AG04450 (cell line): ENCODE measurements at places on chromosomes 3 and 15.

DNA sequence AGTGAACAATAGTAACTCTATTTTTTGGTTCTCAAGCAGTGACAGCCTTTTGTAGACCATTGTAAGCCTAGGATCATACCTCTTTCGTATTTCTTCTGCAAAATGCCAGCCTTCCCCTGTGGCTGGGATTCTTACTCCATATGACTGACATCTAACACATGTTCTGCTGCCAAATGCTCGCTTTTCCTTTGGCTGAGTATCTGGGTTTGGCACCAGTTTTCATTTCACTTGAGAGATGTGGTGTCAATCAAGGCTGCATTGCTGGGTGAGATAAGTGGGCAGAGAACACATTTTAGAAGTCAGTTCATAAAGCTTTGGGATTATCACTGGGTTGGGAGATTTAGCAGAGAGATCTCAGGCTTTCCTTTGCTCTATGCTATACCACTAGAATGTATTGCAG lies 514.7 kb upstream of the SGO1 start:
- DNase-seq: no peak

DNA sequence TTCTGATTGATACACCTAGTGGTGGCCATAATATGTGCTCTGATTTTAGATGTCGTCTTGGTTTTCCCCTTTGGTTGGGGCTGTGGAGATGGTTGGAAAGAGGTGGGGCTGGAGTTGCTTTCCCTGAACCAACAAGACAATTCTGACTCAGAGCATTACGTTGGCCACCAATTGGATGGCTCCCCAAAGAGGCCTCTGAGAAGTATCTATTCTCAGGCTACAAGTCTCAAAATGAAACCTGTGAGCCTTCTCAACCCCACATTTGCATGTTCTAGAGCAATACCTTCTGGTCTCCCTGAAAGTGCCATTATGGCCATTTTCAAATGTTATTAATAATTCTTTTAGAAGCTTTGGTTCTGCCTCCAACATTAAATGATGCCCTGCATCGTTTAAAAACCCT lies 188.4 kb upstream of the WNT5A start:
- DNase-seq: no peak

GRCh38 chr3:186969607-186970006 lies 39.3 kb downstream of the ST6GAL1 start:
- no peak for DNase-seq

- DNase-seq: no peak
Measured at GRCh38 chr3:71395927-71396695, 187.4 kb downstream of the FOXP1 start.

GRCh38 chr3:155031186-155031585 lies 48.9 kb upstream of the MME start:
- DNase-seq: no peak

DNA sequence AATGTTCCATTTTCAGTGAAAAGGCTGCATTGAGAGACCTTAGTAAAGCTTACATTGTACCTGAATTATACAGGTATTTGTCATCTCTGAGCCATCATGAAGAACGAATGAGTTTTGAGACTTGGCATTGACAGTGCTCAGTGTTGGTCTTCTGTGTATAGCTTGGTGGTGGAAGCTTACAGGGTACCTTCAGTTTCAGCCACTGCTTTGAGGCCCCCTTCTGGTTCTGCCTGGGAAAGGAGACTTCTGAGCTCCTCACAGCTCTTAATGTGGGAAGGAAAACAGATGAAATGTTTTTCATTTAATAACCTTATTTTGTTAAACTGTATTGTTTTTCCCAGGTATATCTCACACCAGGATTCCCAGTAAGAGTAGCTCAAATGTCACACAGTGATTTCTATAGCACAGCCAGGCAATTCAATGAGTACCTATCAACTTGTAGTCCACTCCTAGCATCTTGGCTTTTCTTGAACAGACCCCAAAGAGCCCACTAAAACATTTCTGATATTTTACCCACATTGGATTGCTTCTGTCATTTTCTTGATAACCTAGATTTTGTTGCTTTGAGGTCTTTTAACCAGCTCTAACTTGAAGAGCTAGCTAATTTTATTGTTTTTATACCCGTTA lies 5.6 kb downstream of the SERPINI1 start:
- no peak for DNase-seq

DNA sequence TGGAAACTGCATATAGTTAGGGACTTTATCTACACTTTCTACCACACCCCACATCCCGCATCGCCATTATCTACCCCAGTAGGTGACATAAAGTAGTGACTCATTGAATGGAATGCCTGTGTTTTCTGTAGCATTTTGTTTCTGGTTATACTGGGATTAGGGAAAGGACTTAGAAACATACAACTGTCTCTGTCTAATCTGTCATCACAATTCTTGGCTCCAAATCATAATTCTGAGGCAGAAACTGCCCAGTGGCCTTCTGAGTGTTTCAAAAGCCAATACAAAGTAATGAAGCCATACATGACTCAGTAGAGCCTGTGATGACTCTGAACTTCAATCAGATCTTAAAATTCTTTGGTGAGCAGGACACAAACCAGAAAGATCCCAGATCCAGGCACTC lies 115.7 kb upstream of the CHRM5 start:
- DNase-seq: no peak

DNA sequence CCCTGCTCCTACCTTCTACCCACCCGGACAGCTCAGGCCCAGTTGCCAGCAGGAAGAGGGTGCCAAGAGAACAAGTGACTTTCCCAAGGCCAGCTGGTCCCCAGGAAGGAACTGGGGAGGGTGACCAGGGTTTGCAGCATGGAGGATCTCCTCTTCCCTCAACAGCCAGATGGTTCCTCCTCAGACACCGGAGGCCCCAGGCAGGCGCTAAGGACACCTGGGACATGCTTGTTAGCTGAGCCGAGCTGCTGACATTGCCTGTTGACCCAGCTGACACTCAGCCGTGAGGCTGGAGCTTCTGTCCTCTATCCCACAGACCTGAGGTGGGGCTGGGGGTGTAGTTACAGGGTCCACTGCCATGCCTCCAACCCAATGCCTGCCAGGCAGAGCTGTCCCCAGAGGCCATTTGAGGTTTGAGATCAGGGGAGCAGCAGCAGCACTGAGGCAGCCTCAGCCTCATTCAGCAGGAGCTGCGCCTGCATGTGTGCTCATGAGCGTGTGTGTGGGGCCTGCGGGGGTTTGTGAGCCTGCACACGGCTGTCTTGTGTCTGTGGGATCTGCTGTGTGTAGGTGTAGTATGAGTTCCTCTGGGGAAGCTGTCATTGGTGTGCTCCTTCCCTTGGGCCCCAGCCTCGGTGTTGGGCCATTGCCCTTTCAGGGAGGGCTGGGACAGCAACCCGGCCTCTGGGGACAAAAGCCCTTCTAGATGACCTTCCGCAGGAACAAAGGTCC lies 7.1 kb downstream of the CPLX3 start:
- no peak for DNase-seq

DNA sequence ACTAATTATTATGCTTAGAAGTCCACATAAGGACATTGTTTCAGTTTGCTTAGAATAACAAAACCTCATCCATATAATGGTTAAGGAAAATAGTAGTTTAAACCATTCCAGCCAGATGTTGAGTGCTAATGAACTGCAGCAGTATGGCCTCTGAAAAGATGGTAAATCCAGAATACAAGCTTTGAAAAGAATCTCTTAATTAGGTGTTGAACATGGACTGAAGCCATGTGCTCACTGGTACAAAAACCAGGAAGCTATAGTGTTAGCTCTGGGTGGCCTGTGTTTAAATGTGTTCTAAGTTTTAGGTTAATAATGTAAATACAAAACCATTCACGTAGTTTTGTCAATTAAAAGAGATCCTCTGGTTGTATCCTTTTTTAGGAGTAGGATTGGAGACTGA lies 78.2 kb downstream of the GALK2 start:
- DNase-seq: no peak

GRCh38 chr3:23301819-23302218 lies 98.7 kb downstream of the UBE2E2 start:
- DNase-seq: no peak

DNA sequence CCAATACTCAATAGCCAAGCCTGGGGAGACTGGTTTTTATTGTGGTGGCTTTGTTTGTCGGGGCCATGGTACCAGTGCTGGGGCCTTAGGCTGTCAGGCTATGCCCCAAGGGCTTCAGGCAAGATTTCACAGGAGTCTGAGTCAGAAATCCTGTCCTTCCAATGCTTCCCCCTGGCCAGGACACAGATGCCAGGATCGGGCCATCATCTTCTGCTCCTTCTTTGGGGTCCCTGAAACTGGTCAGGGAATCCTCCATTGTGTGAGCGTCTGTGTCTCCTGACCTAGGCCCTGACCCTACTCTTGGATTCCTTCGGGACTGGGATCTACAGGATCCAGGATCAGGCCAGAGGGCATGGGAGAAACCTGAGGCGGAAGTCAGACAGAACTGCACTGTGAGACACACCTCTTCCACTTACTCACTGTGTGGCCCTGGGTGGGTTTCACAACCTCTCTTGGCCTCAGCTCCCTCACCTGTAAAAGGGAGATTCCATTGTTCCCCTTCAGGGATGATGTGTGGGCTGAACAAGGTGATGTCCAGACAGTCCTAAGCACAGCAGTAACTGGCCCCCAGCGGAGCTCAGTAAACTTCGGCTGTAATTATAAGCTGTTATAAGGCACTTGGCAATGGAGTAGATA lies 292.7 kb downstream of the UACA start:
- DNase-seq: no peak

DNA sequence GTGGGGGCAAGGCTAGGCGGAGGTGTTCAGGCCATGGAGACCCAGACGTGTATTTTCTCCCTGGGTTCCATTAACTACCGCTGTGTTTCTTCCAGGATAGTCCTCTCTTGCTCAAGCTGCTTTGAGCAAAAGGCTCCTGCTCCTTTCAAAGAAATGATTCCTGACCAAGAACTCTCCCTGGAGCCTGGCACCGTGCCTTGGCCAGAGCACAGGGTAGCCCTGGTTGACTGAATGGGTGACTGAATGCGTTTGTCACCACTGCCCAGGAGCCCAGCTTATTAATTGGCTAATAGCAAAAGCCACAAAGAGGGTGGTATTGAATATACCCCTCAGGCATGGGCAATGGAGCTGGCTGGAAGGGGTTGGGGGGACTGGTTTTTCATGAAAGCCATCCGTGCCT lies 13.9 kb downstream of the RASGRF1 start:
- DNase-seq: no peak

DNA sequence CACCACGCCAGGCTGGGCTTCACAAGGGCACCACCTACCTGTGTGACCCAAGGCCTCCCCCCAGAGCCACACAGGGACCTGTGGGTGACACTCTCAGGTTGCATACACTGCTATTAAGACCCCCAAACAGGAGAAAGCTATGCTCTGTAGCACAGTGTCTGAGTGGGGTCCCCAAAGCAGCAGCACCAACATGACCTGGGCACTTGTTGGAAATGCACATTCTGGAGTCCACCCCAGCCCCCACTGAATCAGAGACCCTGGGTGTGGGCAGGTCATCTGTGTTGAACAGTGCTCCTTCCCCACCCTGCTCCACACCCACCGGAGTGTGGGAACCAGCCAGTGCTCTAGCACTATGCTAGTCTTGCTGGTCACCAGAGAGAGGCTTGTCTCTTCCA lies 76.1 kb downstream of the ADAMTS17 start:
- no peak for DNase-seq

DNA sequence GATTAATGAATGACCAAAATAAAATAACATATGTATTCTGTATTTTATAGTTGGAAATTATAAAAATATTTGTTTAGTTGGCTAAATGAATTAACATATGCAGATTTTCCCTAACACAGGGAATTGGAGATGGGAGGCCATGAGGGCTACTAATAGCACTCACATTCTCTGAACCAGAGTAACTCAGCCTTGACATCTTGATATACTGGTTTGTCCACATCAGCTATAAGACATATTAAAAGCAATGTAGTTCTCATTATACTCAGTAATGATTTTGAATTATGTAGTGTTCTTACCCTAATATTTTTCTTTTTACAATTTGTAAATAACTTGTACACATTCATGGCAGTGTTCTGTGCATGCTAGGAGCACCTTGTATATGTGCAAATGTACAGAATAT lies 255.9 kb downstream of the EPHA6 start:
- DNase-seq: no peak

GRCh38 chr3:60427109-60427508 lies 824.1 kb downstream of the FHIT start:
- DNase-seq: no peak

DNA sequence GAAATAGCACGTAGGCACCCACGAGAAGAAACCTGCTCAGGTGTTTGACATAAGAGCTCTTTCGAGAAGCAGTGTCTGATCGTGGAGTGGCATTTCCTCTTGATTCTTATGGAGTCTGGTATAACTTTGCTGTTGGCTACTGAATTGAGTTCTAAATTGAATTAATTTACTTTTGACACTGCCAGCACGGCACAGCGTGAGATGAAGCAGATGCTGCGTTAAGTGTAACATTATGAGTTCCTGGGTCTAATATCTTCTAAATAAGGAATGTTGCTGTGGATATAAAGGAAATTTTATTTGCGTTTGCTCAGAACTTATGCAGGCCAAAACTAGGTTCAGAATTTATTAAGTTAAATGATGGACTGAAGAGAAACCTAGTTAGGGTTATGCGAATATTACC lies 919.9 kb downstream of the TUSC7 start:
- no peak for DNase-seq

- no peak for DNase-seq
Measured at GRCh38 chr3:174444391-174444790, 414.7 kb upstream of the NAALADL2 start.

DNA sequence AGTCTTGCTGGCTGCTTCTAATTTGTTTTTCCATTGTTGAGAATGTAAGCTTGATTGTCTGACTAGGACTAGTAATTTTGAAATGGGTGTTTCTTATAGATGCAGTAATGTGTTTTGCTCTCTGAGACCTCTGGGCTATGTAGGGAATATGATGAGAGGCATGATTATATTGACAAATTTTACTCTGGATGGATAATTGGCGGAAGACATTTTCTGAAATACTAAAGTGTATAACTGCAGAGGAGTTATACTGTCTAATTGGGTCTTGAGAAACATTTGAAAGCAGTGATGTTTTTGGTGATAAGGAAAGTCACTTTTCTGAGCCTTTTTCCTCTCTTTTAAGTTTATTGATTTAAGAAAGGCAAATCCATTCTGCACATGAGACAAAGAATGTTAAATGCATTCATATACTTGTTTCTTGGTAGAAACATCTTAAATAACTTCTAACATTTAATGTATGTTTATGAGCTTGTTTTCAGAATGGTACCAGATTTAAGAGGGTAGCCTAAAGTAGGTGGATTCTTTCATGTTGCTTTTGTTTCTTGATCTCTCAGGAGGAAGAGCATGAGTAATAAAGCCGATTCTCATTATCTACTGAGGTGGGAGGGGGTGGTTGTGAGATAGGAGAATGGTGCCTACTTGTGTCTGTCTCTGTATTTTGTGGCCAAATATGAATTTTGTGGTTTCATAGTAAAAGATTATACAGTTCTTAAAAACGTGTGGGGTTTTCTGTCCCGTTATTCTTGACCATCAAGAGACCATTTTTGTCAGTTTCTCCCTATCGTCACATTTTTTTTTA lies 2.0 kb downstream of the ATP2C1 start:
- DNase-seq: no peak

DNA sequence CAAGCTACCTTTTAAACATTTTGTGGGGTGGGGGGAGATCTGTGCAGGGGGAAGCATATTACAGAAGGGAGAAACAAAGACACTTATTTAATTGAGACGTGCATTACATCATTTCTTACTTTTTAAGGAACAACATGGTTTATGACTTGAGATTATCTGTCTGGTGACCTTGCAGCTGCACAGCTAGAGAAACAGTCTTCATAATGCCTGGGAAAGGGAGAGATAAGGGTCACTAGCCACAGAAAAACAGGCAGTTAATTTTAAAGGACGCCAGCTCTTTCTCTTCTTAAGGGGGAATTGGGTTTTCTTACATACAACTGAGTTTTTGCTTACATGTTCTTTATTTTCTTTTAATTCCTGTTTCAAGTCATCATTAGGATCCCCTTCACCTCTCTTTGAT lies 147.9 kb downstream of the SST start:
- DNase-seq: no peak

GRCh38 chr3:157409516-157409915 lies 27.1 kb upstream of the PTX3 start:
- DNase-seq: no peak
